Lower lobe of right lung (tissue), 2 donors: ENCODE measurements at places on chromosomes 2 and 18. TPM values are rescaled to one million over a fixed set of nuclear protein-coding genes. Genes with fewer than 3 reads are reported as not detected.
A peak's percentile ranks its signal among the peaks of the same experiment; 100 is the strongest.

- DNase-seq, result no peak
These were observed 3.4 kb upstream of the IER3IP1 start for GRCh38 chr18:47179520-47179919.

GRCh38 chr18:53698907-53699306, 525.6 kb downstream of the MBD2 start:
- peak; percentile 44 for DNase-seq

GRCh38 chr2:126883666-126884040, 15.0 kb upstream of the TEX51 start:
- DNase-seq, result no peak

- no peak for DNase-seq
These were observed 1389.8 kb upstream of the TMEFF2 start for GRCh38 chr2:193584522-193584938.

- DNase-seq, result no peak
These were observed 123.2 kb downstream of the PHLPP1 start for GRCh38 chr18:62838475-62839098.

The ADNP2 gene
- 16.5 TPM for total RNA-seq

DNA sequence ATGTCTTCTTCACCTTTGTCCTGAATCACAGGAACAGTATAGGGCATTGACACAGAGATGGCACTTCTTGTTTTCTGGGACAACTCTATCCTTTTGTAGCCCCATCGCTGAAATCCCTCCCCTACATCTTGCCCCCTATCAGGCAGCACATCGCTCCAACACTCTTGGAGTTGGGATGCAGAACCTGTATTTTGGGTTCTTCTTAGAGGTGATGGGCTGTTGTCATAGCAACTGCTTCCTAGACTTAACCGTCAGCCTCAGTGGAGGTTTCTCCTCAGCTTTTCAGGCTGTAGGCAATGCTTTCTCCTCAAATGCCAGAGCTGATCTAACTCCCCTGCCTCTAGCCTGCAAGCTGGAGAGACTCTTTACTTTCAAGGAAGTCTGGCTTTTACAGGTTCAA, 99.9 kb upstream of the SPRED2 start:
- no peak for DNase-seq

- DNase-seq, result no peak
These were observed 32.5 kb upstream of the PUM2 start for GRCh38 chr2:20382965-20383810.

DNA sequence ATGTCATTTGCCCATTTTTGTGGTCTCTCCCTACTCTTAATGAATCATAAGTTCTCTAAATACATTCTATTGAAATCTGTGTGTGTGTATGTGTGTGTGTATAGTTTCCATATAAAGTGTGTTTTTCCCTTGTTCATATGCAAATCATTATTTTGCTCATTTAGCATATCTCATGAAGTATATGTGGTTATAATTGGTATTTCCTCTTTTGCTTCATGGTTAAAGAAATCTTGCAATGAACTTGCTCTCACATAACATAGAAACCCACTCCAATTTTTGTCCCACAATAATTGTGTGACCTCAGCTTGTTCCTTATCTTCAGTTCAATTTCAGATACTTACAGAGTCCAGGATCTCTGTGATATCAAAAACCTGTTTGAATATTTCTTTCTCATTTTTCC, 1.2 kb downstream of the CPO start:
- DNase-seq, result no peak

The CAPN14 gene
- total RNA-seq, result 0.15 TPM

- no peak for DNase-seq
These were observed 69.1 kb downstream of the LRRFIP1 start for GRCh38 chr2:237696461-237696860.

The PRKAG3 gene
- not detected for total RNA-seq

The TANC1 gene
- 39.5 TPM for total RNA-seq

DNA sequence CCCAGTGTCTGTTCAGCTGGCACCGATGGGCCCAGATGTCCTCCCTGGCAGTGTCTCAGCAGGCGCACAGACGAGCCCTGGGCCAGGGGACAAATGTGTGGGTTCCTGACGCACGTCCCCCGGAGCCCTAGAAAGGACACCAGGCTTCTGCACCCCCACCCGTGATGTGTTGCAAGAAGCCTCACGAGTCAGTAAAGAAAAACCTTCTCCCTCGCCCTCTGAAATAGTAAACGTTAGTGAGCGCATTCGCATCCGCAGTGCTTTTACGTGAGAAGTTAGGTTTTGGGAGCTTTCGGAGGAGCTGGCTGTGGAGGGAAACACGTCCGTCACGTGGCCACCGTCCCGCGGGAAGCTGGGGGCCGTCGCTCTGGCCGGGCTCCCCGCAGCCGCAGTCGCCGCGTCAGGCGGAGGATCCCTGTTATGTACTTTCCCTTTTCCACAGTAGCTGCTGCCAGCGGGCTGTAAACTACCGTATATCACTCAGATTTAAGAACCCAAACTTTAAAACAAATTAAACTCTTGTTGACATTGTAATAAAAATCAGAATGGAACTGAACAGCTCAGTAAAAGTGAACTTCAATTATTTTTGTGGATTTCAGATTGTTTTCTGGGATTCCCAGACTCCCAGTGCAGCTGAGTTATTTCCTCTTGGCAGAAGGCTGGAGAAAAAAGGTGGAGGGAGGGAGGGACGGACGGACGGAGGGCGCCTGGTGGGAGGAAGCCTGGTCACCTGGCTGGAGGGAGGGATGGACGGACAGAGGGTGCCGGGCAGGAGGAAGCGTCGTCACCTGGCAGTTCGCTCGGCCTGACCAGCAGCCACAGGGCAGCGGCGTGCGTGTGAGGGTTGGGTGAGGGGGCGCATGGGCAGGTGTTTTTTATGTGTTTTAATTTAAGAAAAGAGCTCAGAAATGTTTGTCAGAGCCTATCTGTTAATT, 112.1 kb downstream of the NFATC1 start:
- DNase-seq, result peak; percentile 74

The EML4 gene
- total RNA-seq, result 109 TPM

The TMEM37 gene
- 21.7 TPM for total RNA-seq

The RAMP1 gene
- total RNA-seq, result 5.1 TPM

The C2orf15 gene
- total RNA-seq, result 1.5 TPM

GRCh38 chr2:216373896-216374295, 1.6 kb upstream of the MARCHF4 start:
- no peak for DNase-seq

- no peak for DNase-seq
These were observed 50.8 kb downstream of the EPHA4 start for GRCh38 chr2:221521233-221521845.

The MBD2 gene
- 102 TPM for total RNA-seq

The NMUR1 gene
- total RNA-seq, result 4.4 TPM

GRCh38 chr2:127576433-127577207, 41.1 kb downstream of the MYO7B start:
- DNase-seq, result no peak

DNA sequence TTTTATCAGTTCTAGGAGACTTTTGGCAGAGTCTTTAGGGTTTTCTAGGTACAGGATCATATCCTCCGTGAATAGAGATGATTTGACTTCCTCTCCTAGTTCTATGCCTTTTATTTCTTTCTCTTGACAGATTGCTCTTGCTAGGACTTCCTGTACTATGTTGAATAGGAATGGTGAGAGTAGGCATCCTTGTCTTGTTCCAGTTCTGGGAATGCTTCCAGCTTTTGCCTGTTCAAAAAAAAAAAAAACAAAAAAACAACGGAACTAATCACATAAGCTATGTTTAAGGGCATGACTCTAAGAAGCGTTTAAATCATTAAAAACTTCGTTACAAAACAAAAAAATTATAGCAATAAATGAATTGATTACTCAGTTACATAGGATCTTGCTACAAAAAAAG, 145.7 kb downstream of the NUP35 start:
- no peak for DNase-seq

- DNase-seq, result no peak
These were observed 1300.0 kb upstream of the FAM98A start for GRCh38 chr2:34899079-34899478.

GRCh38 chr2:239578381-239578780, 177.6 kb upstream of the HDAC4 start:
- peak; percentile 23 for DNase-seq

The CASP10 gene
- total RNA-seq, result 26.7 TPM

The LOXHD1 gene
- total RNA-seq, result 2.9 TPM

The PDCD1 gene
- 1.4 TPM for total RNA-seq
